ENCODE measurements at places on chromosomes 12 and 14.

GRCh38 chr14:104228221-104228620 is 89.8 kb downstream of the KIF26A start:
- no peak for DNase-seq

DNA sequence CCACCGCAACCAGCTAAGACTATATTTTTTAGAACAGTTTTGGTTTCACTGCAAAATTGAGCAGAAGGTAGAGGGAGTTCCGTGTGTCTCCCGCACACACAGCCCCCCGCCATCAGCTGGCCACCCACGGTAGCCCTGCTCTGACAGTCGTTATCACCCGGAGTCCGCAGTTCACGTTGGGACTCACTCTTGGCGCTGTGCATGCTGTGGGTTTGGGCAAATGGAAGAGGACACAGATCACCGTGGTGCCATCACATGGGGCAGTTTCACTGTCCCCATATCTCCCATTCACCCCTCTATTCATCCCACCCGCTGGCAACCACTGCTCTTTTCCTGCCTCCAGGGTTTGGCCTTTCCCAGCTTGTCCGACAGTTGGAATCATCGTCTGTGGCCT is 31.8 kb upstream of the ULK1 start:
- no peak for DNase-seq

- DNase-seq: no peak
Measured at GRCh38 chr12:42396473-42397259, 70.7 kb downstream of the PPHLN1 start.

DNA sequence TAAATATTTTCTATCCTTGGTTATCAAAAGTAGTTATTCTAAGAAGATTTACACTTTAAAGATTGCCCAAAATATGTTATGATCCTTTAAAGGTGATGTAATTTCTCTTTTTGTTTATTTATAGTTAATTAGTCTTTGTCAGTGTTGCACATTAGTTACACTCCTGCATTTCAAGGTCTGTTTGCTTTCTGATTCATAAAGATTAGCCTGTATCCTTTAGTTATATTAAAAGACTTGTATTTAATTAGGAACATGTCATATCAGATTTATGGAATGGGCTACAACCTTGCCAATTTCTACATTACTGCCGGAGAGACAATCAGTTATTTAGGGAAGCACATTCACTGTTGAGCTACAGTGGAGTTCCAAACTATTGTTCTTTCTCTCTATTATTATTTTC is 3.5 kb downstream of the EPYC start:
- no peak for DNase-seq

DNA sequence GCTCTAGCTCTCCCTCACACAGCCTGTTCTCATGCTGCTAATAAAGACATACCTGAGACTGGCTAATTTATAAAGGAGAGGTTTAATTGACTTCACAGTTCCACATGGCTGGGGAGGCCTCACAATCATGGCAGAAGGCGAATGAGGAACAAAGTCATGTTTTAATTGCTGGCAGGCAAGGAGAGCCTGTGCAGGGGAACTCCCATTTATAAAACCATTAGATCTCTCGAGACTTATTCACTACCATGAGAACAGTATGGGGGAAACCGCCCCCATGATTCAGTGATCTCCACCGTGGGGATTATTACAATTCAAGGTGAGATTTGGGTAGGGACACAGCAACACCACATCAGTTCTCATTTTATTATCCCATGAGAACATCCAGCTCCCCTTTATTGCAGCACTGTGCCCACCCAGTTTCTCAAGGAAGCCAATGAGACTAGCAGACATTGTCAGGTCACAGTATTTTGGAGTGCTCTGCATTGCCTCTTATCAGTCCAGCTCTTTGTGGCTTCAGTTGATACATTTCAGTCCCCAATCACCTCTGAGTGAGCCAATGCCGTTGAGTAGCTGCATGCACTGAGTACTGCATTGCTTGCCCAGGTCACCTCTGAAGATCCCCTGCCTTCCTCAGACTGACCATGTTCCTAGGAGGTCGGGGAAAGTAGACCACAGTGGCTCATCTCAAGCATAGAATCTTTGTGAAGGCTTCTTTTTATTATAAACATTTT is 131.2 kb downstream of the CRADD start:
- DNase-seq: no peak

DNA sequence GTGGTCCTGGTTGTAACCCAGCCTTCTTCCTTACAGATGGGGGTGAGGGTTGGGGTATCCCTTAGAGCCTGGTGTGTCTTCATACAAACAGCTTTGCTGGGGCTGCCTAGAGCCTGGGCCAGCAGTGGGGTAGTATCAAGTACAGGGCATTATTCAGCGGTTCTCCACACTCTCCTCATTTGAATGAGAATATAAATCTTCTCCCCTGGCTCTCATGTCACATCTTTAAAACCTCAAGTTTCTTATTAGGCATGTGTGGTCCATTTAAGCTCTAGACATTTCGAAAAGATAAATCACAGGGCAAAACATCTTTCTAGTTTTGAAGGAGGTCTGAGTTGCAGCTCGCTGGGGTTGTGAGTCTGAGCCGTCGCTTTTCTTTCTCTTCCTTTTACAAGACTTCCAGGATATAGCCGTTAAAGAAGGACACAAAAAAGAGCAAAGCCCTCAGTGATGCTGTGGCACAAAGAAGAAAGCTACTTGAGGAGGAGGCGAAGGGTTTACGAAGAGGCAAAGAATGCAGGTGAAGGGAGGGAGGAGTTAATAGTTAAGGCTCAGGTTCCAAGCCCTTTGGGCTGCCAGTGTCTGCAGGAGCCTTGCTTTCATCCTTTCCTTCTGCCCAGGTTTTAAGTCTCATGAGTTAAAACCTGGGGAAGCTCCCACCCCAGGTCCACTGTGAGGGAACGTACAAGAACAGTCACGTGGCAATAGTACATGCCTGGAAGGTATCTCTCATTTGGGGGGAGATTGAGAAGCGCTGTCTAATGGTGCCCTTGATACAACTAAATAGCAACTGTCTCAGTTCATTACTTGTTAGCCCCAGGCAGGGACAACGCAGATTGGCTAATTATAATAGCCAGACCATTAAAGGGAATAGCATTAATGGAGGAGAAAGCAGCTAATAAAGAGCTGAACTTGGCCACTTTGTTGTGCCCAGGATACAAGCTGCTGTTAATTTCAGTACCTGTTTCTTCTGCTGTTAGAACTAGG is 94.2 kb downstream of the ETV6 start:
- no peak for DNase-seq

- DNase-seq: no peak
Measured at GRCh38 chr12:116502989-116503496, 56.1 kb upstream of the MAP1LC3B2 start.

All from activated CD8-positive, alpha-beta T cell treated with anti-CD3 and anti-CD28 coated beads, Interleukin-2, amount 10 ng/mL, durations not matched to agents 7 days and 5 days (primary cell).